ENCODE measurements at places on chromosomes 11 and 22.

GRCh38 chr22:26047920-26048319 lies 121.3 kb upstream of the SEZ6L start:
- no peak for DNase-seq

DNA sequence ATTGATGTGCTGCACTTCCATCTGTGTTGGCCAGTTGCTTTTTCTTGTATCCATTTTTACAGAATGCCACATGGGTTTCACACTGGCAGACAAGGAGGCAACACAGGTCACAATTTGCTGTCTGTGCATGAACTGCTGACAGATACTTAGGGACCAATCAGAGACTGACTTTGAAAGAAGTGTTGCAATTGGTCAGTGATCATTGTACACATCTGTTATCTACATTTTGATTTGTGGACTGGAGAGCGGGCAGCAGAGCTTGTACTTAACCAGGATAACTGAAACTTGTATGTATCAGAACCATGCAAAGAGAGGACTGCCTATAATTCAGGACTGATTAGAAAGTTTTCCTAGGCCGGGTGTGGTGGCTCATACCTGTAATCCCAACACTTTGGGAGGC lies 21.8 kb downstream of the PRR5 start:
- DNase-seq, result no peak

DNA sequence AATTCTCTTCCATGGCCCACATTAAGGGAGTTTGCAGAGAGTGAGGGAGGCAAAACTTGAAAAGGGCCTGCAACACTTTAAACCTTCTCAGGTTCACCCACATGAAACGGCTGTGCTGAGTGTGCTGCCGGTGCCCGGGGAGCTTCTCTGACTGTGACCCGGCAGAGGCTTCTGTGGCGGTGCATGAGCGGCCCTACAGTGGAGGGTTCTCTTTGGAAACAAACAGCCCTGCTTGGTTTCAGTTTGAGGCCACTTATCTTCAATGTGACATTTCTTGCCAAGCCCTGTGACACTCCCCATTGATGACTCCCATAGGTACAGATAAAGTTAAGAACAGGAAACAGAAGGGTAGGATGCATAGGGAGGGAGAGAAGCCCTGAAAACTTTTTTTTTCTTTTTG lies 31.8 kb downstream of the FAM118A start:
- DNase-seq, result no peak

DNA sequence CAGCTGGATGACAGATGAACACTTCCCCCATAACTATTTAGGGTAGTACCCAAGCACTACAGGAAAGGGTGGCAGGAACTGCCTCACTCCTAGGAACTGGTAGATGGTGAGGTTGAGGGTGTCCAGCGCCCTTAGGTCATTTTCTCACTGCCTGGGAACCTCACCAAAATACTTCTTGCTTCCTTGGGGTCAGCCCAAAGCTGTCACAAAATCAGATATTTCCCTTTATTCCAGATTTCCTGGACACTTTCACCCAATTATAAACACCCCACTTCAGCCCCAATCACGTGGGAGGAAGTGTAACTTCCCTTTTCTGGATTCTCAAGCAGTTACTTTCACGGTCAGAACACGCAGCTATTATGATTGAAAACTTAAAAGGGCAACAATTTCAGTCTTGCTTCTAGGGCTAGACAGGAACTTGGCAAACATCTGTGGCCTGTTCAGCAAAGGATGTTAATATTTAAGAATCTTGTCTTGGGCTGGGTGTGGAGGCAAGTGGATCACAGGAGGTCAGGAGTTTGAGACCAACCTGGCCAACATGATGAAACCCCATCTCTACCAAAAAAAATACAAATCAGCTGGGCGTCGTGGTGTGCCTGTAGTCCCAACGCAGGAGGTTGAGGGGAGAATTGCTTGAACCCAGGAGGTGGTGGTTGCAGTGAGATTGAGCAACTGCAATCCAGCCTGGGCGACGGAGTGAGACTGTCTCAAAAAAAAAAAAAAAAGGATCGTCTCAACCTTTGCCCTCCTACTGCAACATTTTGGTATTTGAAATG lies 4.0 kb downstream of the FTH1 start:
- DNase-seq, result no peak

- DNase-seq, result no peak
Observed at GRCh38 chr11:19735157-19735908, 22.7 kb downstream of the NAV2 start.

All from NCI-H1105 (cell line).